ENCODE measurements at places on chromosomes 6 and 20.
A peak's percentile ranks its signal among the peaks of the same experiment; 100 is the strongest.

DNA sequence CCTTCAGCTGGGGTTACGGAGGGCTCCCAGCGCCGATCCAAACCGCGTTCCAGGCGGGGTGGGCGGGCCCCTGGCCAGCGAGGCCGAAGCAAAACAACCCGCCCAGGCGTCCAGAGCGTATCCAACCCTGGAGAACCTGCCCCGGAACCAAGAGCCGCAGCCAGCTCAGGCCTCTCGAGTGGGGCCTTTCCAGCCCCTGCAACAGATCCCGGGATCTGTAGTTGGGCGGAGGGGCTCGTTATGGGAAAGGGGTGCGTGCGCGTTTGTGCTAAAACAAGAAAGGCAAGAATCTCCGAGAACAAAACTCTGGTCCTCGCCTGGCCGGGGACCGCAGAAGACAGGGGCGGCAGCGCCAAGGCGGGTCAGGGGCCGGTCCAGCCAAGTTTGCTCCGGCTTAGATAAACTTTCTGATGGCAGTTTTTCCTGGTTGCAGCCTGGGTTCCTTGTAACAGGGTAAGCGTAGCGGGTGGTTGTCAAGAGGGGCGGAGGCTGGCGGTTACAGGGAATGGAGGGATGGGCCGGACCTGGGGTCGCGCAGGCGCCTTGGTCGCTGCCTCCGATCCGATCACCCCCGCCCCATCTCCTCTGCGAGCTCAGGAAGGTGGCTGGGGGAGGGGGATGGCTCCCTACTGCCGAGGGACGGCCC, 448 bp upstream of the RIN2 start:
- peak; percentile 73 for DNase-seq

- DNase-seq: peak; percentile 49
These were observed 65.9 kb downstream of the PTPN1 start for GRCh38 chr20:50575865-50576720.

DNA sequence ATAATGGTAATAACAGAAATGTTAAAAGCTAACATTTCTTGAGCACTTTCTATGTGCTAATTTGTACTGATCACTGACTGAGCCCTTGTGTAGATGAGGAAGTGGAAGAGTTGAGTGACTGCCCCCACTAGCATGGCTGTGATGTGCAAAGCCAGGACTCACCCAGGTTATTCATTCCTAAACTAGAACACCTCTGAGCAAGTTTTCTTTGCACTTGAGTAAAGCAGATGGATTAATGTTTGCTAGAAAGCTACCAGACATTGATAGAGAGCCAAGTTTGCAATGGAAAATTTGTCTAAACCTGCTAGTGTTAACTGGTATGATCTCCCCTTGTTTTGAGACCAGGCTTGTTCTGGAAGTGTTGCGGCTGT, 467.4 kb upstream of the PLCB4 start:
- peak; percentile 10 for DNase-seq

- no peak for DNase-seq
These were observed 194.8 kb upstream of the ZNF217 start for GRCh38 chr20:53788253-53789022.

DNA sequence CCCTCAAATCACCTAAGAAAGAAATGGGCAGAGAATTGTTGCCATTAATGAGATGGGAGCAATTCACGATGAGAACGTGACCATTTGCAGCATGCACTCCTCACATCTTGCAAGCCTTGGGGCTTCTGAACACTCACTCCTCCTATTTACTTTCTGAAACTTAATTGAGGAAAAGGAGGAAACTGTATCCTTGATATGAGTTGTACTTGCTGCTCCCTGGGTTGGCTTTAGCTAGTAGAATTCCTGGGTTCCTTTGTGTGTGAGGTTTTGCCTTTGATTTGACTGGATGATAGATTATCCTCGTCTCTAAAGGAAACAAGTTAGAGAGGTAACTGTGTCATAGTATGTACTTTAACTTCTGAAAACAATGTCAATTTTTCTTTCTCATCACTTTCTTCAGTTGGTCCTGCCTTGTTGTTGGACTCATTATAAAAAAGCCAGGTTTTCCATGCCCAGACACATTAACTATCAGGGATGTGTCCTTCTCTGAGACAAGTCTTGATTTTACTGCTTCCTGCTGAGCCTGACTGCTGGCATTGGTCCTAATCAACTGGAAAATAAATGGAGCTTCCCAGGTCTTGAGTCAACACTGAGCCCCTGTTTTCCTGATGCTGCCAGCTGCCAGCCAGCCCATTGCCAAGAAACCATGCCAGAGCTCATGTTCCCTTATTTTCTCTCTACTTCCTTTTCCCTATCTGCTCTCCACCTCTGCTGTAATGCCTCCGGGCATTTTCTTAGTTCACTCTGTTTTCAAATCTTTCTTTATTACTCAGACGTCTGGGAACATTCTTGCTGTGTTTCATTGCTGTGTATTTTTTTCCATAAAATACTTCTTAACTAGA, 6.0 kb upstream of the MRAP2 start:
- DNase-seq: no peak

- DNase-seq: no peak
These were observed 29.2 kb upstream of the SMOC2 start for GRCh38 chr6:168411793-168412192.

All from CD14-positive monocyte (primary cell).